ENCODE measurements at places on chromosomes 4 and X.

DNA sequence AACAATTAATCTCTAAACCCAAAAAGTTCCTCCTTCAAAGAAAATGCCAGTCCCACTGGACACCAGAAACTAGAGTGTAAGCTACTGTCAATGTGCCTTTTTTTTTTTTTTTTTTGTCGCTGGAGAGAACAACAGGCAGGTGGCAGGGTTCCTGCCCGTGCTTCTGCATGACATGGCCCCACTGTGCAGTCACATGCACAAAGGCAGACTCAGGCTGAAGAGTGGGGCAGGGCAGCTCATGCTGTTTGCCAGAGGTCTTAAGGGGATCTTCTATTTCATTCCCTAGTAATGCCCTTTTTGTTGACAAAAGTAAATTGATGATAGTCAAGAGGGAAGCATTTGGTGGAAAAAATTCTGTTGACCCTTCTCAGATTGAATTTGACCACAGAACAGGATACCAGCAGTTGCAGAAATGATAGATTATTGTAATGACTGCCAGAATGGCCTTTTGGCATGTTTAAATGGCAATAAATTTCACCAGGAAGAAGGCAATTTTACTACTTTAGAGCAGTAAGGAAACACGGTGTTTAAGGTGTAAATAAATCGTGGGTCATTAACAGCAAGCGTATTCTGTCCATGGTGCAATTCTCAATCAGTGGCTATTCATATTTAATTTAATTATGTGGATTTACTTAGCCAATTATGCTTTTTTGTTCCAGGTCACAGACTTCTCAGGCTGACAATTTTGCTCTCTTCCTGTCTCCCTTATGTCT is 80.9 kb downstream of the NKX6-1 start:
- DNase-seq: no peak

DNA sequence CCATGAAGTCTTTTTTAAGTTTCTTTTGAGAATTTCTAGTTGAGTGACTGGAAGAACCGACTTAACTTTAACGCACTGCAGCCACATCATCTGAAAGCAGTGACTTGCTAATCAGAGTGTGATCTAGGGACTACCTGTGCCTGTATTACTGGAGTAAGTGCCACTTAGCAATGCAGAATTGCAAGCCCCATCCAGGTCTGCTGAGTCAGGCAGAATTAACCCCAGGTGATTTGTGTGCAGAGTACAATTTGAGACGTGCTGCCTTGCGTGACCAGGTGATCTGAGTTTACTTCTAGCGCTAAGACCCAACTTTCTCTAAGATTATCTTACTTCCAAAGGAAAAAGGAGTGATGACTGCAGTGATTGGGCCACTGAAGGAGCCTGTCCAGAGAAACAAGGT is 85.3 kb downstream of the CLCN4 start:
- no peak for DNase-seq

GRCh38 chrX:133350751-133351150 is 64.5 kb downstream of the GPC4 start:
- DNase-seq: no peak

- DNase-seq: no peak
Observed at GRCh38 chr4:180058691-180059215, 2184.4 kb upstream of the TENM3 start.

- no peak for DNase-seq
Observed at GRCh38 chrX:22150371-22150770, 118.2 kb downstream of the PHEX start.

GRCh38 chr4:94714365-94715160 is 43.2 kb upstream of the BMPR1B start:
- peak; percentile 80 for DNase-seq

DNA sequence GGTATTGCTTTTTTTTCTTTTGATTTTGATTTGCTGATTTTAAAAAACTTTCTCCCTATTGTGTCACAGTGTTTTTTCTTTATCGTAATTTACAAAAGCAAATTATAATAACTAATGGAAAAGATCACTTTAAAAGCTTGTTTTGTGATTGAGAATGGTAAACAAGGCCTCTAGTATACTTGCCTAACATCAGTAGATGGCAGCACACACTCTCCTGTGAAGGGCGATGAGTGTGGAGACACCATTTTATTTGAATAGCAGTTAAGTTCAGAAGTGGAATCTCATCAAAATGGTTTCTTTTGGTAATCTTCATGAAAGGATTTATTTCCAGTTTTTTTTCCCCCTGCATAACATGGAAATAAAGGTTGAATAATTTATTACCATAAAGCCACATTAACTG is 72.3 kb downstream of the PAK3 start:
- no peak for DNase-seq

GRCh38 chrX:41178201-41178600 is 93.0 kb downstream of the USP9X start:
- DNase-seq: no peak

DNA sequence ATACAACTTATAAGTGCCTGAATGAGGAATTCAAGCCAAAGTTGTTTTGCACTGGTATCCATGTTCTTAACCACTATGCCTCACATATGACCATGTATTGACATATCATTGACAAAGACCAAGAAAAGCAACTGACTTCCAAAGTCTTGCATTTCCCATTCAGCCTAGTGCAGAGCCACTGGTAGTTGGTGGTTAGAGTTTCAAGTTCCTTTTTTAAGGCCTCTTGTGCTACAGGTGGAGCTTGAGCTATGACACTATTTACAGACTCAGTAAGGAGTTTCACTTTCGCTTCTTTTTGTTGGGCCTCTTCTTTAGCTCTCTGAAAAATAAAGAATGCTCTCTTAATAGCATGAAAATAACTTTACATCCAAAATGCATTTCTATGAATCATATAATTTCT is 763.0 kb downstream of the DMD start:
- DNase-seq: no peak

DNA sequence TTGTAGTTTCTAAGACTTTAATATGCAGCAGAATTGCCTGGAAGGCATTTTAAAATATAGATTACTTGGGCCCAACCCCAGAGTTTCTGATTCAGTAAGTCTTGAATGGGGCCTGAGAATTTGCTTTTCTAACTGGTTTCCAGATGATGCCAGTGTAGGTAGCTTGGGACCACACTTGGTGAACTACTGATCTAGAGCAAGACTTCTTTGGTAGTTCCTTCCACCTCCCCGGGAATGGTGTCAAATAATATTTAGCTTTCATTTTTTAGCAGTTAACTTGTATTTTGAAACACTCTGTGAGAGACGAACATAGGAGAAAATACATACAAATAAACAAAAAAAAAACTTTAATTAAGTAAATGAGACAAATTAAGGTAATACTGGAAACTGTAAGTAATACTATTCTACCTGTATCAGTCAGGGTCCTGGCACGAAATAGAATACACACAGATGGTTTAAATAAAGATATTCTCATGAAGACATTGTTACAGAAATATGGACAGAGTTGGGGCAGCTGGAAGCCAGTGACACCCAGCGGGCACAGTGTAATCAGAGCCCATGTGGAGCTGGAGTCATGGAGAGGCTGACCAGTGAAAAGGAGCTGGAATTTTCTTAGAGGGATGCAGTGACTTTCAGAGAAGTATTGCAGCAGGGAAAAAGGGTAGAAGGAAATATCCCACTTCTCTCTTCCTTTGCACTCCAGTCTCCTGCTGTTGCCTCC is 905.7 kb downstream of the CCSER1 start:
- no peak for DNase-seq
